CD4-positive, alpha-beta T cell treated with Interleukin-15 for 1 hour (primary cell): ENCODE measurements at places on chromosomes 5 and 9.

GRCh38 chr5:38764937-38765391, 80.8 kb upstream of the OSMR start:
- no peak for DNase-seq

GRCh38 chr5:43150748-43151147, 30.0 kb downstream of the ZNF131 start:
- no peak for DNase-seq

- no peak for DNase-seq
Measured at GRCh38 chr5:136655468-136655867, 290.1 kb upstream of the TRPC7 start.

DNA sequence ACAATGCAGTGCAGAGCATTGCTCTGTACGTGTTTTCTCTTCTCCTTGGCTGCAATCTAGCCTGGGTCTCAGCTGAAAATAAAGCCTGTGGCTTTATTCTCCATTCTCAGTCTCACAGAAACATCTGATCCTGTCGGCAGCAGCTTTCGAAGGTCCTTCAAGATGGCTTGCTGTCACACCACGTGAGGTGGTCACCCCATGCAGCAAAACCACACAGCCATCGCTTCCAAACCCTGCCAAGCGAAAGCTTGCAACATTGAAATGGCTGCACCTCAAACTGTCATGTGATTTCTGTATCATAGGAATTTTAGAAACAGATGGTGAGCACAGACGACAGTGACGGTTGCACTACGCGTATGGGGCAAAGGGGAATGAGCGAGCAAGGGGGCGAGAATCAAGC, 98.5 kb upstream of the SMARCA2 start:
- no peak for DNase-seq

DNA sequence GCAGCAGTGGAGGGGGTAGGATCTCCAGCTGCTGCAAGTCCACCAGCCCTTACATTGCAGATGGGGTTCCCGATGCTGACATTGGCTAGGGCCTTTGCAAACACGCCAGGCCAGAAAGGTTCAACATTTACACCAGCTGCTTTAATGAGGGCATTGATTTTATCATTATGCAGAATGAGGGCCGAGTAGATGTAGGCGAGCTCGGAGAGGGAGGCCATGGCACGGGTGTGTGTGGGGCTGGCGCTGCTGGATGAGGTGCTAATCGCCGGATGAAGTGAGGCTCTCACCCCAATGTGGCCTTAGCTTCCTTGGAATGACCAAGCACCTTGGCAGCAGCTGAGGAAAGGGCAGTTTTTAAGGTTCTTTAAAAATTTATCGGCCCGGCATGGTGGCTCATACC, 27.4 kb downstream of the PHAX start:
- no peak for DNase-seq

DNA sequence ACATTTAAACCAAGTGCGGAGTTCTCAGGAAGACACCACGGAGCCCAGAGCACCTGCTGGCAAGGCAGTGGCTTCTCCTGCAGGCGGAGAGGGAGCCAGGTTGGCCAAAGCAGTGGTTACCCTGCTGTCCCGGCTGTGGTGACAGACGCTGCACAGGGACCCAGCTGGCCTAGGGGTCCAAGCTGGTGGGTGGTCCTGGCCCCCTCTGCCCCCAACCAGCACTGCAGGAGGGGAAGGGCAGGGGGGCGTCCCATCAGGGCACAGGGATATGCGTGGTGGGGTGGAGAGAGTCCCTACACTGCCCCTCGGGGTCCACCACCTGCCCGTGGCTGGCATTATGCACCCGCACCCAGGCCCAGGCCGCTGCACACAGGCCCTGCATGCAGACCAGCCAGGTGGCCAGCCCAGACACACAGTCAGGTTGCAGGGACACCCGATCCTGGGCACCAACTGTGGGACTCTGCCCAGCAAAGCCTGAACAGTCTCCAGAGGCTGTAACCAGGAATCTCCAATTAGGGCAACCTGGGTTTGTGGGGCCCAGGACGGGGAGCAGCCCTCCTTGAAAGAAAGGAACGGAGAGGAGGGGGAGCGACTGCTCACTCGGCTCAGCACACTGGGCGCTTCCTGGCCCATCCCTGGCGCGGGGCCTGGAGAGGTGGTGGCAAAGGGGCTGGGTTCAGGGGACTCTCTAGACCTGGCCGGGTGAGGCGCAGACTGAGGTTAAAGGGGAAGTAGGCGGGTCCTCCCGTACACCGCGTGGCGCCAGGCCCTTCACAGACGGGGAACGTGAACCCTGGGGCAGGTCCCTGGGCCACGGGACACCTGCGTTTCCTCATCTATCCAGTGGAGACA, 46.3 kb downstream of the NACC2 start:
- no peak for DNase-seq

DNA sequence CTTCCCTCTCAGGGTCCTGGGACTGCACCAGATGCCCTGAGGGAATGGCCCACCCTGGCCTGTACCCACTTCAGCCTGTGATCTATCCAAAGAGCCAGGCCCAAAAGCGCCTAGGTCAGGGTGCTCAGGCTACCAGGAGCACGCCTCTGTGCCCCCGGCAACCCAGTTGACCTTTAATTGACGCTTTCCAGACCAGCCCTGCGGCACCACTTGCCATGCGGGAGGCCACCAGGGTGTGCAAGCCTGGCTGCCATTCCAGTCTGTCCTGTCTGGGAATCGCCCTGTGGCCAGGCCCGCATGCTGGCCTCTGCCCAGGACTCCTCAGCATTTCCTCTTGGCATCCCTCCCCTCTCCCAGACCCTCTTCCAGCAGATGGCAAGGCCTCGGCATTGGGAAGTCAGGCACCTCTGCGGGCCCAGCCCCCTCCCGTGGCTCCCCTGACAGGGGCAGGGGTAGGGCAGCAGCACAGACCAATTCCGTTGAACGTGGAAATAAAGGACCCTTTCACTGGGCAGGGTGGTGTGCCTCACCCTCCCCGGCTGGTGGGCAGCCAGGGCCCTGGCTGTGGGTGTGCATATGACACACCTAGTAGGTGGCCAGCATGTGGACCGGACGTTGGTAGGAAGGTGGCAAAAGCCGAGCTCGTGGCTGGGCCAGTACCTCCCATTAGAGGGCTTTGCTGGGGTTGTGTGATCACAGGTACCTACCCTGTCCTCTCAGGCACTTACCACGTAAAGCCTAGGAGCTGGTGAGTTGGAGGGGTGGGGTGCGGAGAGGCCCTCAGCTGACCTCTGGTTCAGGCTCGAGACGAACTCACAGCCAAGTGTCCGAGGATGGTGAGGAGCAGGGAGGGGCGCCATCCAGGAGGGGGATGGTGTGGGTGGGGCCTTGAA, 3.5 kb upstream of the AIF1L start:
- DNase-seq, result no peak

DNA sequence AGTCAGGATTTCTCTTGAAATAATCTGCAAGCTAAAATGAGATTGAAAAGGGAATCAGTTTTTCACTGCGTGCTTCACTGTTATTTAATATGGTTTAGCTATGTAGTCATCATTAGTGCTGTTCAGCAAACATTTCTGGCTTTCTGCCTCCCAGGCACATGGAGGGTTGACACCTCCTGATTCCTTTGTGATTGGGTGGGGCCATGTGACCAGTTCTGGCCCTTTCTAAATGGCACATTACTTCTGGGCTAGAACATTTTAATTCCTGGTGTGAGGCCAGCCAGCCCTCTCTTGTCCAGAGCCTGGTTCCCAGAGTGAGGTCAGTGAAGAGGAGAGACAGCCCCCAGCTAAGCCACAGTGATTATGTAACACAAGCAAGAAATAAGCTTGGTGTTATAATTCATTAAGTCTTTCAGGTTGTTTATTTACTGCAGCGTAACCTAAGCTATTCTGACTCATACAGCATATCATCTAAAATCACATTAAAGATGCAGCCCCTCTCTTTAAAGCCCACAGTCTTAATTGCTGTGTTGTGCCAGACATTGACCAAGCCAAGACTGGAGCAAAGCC, 17.4 kb upstream of the ARSI start:
- no peak for DNase-seq

DNA sequence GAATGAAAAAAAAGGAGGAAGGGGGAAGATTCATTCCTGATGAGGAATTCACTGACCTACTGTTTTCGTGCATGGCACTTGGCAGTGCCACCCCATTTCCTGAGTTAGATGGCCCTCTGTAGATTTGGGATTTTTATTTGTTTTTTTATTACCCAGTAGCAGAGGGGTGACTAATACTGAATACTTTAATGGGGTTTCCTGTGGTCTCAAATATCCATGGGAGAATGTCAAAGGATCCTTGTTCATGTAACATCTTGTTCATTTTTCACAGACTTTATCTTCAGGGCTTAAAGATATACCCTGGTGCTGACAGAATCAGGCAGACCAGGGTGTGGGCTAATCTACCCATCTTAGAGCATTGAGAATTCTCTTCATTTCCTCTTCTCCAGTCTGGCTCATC, 93.0 kb downstream of the MAMDC2 start:
- no peak for DNase-seq

GRCh38 chr5:67431191-67431590, 234.6 kb upstream of the CD180 start:
- no peak for DNase-seq

DNA sequence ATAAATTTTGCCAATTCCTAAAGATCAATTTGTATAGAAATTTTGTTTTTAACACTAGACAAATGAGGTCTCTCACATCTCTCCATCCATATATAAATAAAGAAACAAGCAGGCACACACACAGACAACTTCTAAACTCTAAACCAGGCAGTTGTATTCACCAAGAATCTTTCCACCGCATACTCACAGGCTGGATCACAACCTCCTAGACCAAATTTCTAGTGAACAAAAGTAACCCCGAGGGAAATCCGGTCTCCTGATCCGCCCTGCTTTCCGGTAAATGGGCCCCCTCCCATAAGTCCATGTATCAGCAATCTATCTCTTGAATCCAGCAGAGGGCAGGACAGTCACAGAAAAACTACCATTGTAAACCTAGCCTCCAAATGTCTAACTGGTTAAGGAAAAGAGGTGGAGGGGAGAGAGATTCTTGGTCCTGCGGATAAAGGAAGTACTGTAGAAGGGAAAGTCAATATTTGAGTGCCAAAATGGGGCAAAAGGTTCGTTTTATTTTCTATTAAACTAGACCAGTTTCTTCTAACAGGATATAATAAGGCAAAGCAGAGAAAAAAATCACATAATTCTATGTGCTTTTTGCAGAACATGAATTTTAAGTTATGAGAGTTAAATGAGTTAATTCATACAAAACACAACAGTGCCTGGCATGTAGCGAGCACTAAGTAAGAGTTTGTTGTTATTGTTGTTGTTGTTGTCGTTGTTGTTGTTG, 4.8 kb upstream of the SMU1 start:
- peak; percentile 72 for DNase-seq

DNA sequence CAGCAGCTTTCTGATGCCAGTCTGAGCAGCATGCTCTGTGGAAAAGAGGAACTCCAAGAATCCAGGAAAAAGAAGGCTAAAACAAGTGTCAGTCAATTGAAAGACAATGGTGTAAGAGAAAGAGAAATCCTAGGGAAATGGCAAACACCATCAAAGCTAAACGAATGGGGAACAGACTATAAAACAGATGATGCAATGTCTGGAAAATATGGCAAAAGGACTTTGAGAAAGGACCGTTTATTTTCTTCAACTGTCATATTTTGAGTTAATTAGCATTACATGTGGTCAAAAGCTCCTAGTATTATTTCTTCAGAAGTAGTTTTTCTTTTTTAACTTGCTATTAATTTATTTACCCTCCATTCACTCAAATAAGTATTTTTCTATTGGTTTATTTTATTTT, 465.2 kb downstream of the LRRC70 start:
- DNase-seq, result no peak

- no peak for DNase-seq
Measured at GRCh38 chr5:36239370-36240293, 2.1 kb downstream of the NADK2 start.

DNA sequence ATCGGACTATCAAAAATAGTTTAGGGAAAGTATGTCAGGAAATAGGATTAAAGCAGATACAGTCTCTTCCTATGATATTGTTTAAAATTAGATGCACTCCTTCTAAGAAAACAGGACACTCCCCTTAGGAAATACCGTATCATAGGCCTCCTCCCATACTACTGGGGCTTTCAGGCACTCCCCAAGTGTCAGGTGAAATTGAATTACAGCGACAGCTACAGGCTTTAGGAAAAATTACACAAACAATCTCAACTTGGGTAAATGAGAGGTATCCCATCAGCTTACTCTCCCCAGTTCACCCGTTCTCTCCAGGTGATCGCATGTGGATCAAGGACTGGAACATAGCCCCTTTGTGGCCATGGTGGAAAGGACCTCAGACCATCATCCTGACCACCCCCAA, 110.4 kb upstream of the EPB41L4A start:
- DNase-seq, result no peak

DNA sequence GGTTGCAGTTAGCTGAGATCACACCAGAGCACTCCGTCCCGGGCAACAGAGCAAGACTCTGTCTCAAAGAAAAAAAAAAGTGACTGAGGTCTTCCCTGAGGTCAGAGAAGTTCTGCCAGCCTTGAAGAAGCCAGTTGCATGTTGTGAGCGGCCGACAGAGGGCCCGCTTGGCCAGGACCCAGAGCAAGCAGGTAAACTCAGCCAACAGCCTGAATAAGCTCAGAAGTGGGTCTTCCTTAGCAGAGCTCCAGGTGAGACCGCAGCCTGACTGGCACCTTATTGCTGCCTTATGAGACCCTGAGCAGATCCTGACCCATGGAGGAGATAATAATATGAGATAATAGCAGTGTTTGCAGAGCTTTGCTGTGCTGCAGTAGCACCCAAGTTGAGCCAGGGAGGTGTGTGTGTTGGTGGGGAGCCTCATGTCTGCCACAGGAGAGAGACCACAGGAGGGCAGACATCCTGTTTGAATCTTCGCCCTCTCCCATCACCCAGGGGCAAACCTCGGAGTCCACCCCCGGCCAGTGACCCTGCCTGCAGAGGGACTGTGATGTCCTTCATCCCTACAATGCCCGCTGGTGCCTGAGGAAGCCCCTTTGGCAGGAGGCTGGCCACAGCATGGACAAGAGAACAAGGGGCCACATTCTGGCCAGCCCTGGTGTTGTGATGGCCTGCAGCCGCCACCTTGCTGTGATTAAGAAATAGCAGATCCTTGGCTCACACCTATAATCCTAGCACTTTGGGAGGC, 10.8 kb upstream of the BARX1 start:
- DNase-seq, result no peak

- DNase-seq, result no peak
Measured at GRCh38 chr9:77582961-77583576, 65.1 kb downstream of the GNA14 start.

GRCh38 chr9:83992901-83993300, 12.3 kb downstream of the RMI1 start:
- no peak for DNase-seq

GRCh38 chr9:135939351-135940265, 21.6 kb downstream of the UBAC1 start:
- peak; percentile 36 for DNase-seq
